ENCODE measurements at places on chromosomes 1 and 21. TPM values are rescaled to one million over a fixed set of nuclear protein-coding genes. Genes with fewer than 3 reads are reported as not detected.

Gene VANGL1
- 12.0 TPM for total RNA-seq

Gene S100A7A
- total RNA-seq = not detected

Gene NOS1AP
- total RNA-seq = 7.9 TPM

Gene CPLANE2
- total RNA-seq = 8.9 TPM

Gene RUNX3
- 0.49 TPM for total RNA-seq

Gene IL10RB
- total RNA-seq = 20.7 TPM

Gene ADAM30
- not detected for total RNA-seq

Gene ESRRG
- total RNA-seq = 101 TPM

Gene MRAP
- total RNA-seq = not detected

Gene SPOCD1
- total RNA-seq = 1.1 TPM

Gene IGFN1
- 1.2 TPM for total RNA-seq
